Stimulated activated CD4-positive, alpha-beta T cell treated with anti-CD3 and anti-CD28 coated beads, TNF-alpha, amount 100 ng/mL, for 1 hour (primary cell): ENCODE measurements at places on chromosomes 2 and 18.

DNA sequence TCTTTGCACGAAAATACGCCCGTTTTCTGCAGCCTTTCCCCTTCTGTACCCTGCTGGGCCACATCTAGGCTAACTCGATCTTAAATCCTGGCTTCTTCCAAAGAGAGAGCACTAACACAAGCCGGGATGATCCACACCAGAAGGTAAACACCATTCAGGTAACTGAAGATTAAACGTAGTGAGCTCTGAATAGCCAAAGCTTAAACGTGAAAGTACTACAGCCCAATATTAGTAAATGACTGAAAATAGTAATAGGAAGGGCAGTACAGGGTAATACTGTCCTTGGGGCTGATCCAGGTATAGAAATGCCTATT, 422 bp upstream of the MRPL53 start:
- no peak for DNase-seq

GRCh38 chr2:96924775-96925747, 55.2 kb upstream of the SEMA4C start:
- DNase-seq = no peak

DNA sequence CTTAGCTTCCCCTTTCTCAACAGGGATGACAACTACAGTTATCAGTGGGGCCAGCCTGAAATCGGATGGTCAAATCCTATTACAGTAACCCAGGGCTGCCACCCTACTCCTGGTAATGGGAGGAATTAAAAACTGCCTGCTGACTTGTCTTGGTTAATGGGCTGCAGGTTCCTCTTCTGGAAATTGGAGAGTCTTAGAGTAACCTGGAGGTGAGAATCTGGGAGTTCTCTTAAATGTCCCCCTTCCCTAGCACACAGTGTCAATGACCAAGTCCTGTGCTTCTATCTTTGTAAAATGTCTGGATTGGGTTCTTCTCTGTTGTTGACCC, 113.1 kb downstream of the DDX1 start:
- DNase-seq = no peak

DNA sequence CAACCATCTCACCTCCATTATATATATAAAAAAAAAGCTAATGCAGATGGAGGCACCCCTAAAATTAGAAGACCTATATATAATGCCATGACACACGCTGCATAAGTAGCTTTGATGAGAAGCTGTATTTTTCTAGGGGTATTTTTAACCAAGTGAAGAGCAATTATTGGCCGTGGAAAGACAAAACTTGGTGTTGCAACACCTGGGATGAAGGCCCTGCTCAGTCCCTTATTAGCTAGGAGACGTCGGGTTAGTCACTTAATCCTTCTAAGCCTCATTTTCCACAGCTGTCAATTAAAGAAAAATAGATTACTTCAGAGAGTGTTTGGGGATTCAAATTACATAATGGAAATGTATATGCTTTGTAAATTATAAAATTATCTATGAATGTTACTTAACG, 63.0 kb downstream of the WDR75 start:
- DNase-seq = no peak

GRCh38 chr2:215465256-215465655, 29.4 kb upstream of the FN1 start:
- no peak for DNase-seq

- DNase-seq = no peak
Observed at GRCh38 chr2:240806459-240806858, 13.6 kb downstream of the KIF1A start.

DNA sequence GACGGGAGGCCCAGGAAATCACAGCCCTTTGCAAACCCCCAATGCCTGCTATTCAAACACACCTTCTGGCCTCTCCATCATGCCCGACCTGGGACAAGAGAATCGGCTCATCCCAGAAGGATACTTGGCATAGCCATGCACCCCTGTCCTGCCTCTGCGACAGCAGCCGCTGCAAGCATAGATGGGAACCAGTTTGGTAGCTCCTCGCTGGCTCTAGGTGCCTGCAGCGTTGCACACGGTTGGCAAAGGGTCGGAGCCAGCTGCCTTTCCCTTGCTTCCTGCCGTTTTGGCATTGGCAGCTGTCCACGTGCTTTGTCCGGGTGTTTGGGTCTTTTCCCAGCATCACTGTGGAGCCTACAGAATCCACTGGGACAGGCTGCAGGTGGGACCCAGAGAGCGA, 76.9 kb downstream of the TWIST2 start:
- DNase-seq = no peak

DNA sequence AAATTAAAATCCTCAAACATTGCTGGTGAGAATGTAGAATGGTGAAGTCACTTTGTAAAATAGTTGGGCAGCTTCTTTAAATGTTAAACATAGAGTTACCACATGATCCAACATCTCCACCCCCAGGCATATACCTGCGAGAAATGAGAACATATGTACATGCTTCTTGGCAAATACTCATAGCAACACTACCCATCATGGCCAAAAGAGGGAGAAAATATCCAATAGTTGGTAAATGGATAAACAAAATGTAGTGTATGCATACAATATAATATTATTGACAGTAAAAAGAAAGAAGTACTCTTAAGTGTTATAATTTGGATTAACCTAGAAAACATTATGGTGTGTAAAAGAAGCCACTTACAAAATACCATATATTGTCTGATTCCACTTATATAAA, 185.9 kb downstream of the CDH7 start:
- DNase-seq = no peak

DNA sequence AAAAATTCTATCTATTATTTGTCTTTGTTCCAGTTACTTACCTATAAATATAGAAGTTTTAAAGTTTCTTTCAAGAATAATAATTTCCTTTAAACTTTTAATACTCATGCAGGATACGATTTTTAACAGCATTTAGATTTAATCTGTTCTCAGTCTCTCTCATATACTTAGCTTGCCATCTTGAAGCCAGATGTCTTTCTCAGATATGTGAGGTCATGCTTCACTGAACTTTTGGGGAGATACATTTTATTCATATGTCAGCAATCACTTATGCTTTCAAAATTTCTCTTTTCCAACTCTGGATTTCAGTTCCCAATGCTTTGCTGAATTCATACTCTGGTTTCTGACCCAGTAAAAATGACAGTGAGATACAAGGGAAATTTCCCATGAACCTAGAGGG, 66.5 kb upstream of the CCDC178 start:
- no peak for DNase-seq

GRCh38 chr2:238243496-238244076, 3.7 kb upstream of the HES6 start:
- DNase-seq = no peak

GRCh38 chr2:12057436-12058166, 311.2 kb downstream of the LPIN1 start:
- DNase-seq = no peak

DNA sequence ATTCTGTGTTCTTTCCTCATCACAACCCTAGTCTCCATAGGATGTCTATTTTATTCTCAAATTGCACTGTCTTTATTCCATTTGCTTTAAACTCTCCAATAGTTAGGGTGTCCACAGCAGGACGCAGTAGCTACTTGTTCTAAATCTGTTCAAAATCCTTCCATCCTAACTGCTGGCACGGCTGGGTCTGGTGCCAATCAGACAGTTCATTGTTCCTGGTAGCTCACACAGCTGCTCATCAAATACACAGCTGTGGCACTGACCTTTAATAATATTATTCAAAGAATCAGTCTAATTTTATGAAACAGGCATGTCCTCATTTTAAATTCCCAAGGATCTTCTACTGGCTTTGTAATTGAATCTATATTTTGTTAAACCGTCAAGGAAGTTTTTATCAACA, 59.7 kb upstream of the TMEFF2 start:
- no peak for DNase-seq

DNA sequence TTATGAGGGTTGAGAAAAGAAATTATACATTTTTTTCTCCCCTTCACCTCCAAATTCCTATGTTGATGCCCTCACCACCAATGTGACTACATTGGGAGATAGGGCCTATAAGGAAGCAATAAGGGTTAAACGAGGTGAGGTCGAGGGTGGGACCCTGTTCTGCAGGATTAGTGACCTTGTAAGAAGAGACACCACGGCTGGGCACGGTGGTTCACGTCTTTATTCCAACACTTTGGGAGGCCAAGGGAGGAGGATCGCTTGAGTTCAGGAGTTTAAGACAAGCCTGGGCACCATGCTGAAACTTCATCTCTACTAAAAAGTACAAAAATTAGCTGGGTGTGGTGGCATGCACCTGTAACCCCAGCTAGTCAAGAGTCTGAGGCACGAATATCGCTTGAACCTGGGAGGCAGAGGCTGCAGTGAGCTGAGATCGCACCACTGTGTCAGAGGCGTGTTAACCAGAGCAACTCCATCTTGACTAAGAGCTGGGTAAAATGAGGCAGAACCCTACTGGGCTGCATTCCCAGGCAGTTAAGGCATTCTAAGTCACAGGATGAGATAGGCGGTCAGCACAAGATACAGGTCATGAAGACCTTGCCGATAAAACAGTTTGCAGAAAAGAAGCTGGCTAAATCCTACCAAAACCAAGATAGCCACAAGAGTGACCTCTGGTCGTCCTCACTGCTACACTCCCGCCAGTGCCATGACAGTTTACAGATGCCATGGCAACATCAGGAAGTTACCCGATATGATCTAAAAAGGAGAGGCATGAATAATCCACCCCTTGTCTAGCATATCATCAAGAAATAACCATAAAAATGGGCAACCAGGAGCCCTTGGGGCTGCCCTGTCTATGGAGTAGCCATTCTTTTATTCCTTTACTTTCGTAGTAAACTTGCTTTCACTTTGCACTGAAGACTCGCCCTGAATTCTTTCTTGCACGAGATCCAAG, 77.0 kb downstream of the NCAPH start:
- no peak for DNase-seq

GRCh38 chr2:72894514-72894913, 7.3 kb downstream of the SPR start:
- no peak for DNase-seq

DNA sequence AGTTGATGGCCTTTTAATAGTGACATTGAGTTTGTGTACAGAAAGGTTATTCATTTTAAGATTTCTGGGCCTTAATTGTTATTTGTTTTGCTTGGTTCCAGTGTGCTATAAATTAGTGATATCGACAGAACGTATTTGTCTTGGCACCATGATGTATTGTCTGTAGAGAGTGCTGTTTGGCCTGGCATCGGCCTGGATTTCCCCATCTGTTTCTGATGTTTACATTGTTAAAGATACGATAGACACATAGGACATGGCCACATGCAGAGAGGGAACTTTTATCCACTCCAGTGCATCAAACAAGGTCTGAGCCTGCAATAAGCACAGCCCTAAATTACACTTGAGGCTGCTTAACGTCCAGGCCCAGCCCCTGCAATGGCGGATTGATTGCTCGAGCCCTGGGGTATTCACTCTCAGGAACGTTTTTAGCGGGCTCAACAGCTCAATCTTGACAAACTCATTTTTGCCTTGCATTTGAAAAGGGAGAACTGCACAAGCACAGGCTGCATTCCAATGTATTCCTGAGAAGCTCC, 144.7 kb downstream of the SLC4A3 start:
- DNase-seq = no peak

DNA sequence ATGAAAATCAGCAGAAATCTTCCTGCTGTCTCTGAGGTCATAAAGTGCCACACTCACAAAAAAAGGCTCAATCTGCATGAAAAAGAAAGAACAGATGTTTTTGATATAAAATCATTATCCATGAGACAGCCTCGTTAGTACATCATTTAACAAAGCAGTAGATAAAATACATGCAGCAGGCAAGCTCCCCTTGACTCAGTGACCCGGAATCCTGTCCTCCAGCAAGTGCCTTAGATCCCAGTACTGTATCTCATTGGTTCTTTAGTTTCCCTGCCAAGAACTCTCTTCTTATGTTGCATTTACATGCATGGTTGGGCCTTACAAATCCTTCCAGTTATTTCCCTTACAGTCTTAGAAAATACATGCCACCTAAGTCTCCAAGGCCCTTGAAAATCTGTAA, 148.9 kb upstream of the CCDC195 start:
- DNase-seq = no peak

DNA sequence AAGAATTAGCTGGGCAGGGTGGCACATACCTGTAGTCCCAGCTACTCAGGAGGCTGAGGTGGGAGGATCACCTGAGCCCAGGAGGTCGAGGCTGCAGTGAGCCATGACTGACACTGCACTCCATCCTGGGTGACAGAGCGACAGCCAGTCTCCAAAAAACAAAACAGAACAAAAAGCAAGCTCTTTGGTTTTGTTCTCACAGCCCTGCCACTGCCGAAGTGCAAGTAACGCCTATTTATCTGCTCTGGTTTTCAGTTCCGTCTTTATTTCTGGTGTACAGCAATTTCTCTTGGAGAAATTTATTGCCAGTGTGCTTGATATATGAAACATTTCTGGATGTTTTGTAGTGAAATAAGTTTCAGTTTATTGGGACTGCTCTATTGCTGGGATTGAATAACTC, 61.9 kb downstream of the RAB10 start:
- no peak for DNase-seq

- DNase-seq = no peak
Observed at GRCh38 chr2:113158884-113159553, 14.8 kb upstream of the PSD4 start.

DNA sequence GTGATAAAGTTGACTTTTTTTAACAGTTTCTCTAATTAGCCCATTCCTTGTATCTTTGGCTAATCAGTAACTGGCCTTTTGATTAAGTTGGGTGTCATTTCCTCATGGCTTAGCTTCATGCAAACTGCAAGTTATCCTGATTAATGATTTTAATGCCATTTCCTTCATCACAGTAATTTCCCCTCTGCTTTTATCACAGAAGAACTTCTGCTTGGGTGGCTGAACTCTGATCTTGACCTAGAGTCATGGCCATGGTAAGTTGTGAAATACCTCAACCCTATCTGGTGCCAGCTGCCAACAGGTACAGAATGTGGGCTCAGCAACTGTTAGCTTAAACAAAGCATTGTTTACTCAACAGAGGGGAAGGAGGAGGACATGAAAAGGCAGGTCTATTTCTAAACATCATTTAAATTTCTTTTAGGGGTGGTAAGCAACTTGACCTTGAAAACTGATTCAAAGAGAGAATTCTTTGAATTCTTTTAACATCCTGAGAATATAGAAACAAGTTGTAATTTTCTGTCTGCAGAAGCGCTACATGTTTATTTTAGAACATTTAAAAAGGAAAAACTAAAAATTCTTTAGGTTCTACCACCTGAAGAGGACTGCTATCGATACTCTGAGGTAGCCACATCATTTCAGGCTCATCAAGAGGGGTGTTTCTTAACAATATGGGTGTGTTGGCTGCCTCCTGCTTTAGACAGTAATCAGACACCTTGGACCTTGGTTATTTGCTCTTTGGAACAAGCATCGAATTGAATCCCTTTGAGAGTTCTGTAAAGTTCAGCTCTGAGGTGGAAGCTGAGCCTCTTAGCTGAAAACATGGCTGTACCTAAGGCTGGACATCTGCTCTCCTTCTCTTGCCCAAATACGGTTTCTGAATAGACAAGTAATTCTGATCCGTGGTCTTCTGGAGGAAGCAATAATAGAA, 39.7 kb downstream of the ANXA4 start:
- DNase-seq = no peak

- DNase-seq = no peak
Observed at GRCh38 chr2:120860579-120860922, 124.9 kb downstream of the GLI2 start.

DNA sequence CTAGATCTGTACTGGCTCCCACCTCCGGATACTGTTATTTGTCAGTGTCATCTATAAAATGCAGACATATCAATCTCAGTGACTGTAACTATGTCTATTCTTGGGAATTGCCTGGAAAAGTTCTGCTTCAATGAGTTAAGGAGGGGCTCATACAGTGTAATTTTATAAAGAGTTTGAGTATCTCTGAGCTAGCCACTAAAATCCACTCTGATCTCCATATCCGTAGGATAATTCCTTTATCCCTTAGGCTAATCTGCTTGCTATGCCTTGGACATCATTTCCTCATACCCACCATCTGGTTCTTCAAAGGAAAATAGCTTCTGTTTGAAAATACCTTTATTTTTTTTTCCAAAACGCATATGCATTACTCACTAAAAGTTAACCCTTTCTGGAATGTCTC, 863.2 kb downstream of the SUCLG1 start:
- DNase-seq = no peak
